ENCODE measurements at places on chromosomes 5 and 9.

DNA sequence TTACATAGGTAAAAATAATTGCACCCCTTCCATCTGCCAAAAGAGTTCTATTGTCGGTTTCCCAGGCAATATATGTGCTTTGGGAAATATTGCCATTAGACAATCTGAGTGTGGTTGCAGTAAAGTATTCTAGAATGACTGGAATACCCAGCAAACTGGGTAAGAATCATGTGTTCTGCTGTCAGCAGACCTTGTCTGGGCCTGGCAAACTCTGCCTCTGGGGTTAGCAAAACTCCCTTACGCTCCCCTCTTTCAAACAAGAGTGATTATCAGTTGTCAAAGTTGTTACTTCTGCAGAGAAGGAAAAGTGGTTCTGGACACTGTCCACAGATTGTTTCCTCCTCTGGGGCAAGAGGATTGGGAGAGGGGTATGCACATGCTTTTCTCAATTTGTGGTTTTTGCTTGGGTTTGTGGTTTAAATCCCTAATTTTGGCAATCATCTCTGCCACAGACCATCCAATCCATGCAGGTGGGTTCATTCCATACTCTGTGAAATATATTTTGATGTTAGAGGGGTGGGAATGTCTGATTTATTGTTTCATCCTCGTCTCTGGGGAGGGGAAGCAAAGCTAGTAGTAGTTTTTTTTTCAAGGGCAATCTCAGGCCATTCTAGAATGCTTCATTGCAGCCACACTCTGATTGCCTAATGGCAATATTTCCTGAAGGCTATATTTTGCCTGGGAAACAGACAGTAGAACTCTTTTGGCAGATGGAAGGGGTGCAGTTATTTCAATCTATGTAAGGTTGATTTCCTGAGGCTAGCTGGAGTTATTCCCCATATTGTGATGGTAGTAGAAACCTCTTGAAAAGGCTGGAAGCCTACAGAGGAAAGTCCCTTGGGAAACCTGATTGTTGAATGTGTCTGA, 24.0 kb upstream of the TNFSF15 start:
- no peak for DNase-seq

- DNase-seq: no peak
Measured at GRCh38 chr5:68292316-68292715, 76.8 kb downstream of the PIK3R1 start.

DNA sequence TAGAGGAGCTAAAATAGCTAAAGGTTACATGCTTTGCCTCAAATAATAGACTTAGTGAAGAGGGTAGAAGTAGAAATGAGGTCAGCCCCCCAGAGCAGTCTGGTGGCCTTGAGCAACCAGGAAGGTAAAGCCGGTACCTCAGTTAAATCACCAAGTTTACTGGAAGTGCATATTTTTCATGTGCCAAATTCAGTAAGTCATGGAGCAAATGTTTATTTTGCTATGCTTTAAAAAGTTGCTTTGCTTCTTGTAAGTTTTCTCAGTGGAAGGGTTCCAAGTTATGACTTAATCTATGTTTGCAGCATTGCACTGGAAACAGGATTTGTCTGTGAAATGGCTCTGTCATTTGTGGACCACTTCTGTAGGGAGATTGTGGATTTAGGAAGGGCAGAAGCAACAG, 256.7 kb downstream of the ARRDC3 start:
- no peak for DNase-seq

GRCh38 chr5:8234179-8234770, 365.3 kb downstream of the MTRR start:
- no peak for DNase-seq

GRCh38 chr9:29150606-29151005, 1577.3 kb upstream of the C9orf72 start:
- no peak for DNase-seq

DNA sequence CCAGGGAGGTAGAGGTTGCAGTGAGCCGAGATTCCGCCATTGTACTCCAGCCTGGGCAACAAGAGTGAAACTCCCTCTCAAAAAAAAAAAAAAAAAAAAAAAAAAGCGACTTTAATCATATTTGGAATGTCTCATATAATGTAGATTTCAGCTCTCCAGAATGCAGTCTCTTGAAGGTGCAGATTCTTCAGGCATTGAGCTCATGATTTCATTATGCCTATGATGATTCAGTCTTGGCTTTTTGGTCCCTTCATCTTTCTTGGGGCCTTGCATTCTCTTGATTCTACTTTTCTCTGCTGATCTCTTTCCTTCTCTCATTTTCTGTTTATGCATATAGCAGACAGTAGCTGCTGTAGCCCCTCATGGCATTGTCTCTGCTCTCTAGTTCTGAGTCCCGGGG, 22.9 kb downstream of the KDM4C start:
- no peak for DNase-seq
